AG09319 (cell line): ENCODE measurements at places on chromosomes 5 and 9.

DNA sequence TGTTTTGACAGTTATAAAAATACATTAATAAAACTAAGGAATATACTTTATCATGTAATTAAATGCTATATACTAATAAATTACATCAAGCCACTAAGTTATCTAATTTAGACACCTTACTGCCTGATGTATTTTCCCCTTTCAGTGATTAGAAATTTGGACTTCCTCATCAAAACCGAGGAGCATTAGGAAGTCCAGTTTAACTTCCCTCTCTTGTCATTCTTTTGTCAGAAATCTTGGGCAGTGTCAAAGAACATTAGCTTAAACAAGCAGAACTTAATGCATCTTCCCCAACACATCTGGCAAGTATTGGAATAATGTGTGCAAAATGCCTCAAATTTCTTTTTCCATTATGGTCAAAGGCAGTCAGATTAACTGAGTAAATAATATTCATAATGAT is 81.6 kb downstream of the PLPP1 start:
- no peak for DNase-seq

GRCh38 chr5:88829775-88830174 is 53.2 kb downstream of the MEF2C start:
- DNase-seq: no peak

DNA sequence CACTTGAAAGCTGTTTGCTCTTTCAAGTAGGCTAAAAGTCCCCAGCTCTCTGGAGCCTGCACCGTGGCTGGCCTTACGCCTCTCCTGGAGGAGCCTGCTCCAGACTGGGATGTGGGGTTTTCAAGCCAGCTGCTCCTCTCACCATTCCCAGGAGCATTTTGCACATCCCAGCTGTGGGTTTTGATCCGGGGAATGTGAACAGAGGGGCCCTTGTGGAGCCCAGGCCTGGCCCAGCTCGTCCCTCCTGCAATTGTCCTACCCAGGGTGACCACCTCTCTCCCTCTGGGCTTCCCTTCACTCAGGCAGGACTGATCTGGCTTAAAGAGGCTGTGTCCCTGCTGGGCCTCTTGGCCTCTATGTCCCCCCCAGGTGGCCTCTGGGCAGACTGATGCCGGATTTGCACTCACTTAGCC is 32.5 kb upstream of the TIFAB start:
- DNase-seq: no peak

GRCh38 chr9:21268347-21268657 is 28.5 kb upstream of the IFNA14 start:
- no peak for DNase-seq

DNA sequence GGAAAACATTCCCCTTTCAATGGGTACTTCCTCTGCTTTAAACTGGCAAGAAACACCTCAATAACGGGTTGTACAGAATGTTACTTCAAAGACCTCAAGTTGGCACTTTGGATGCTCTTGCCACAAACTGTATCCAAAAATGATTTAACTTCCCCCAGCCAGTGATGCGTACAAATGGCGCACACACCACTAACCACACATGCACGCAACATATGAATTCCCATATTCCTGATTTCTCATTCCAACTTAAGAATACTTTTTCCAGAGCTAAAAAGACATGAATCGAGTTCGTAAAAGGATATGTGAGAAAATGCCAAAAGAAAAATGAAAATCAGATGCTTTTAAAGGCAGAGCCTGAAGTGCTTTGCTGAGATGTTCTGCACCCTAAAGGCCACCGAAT is 388.0 kb upstream of the PIK3R1 start:
- DNase-seq: no peak

DNA sequence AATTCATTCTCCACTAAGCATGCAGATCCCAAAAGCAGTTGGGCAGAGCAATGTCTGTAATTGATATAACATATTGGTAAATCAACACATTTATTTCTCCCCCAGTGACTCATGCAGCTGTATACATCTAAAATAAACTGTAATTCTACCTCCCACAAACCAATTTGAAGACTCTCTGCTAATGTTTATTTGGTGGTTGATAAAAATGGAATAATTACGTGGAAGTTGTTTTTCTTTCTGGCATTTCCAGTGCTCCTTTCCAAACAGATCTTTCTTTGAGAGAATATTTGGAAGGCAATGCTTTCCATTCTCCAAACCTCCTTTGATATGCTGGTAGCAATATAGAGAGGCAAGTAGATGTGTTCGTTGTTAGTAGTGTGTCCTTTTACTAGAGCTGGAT is 194.7 kb downstream of the CHSY3 start:
- no peak for DNase-seq

GRCh38 chr5:95241635-95242034 is 43.3 kb downstream of the MCTP1 start:
- no peak for DNase-seq

DNA sequence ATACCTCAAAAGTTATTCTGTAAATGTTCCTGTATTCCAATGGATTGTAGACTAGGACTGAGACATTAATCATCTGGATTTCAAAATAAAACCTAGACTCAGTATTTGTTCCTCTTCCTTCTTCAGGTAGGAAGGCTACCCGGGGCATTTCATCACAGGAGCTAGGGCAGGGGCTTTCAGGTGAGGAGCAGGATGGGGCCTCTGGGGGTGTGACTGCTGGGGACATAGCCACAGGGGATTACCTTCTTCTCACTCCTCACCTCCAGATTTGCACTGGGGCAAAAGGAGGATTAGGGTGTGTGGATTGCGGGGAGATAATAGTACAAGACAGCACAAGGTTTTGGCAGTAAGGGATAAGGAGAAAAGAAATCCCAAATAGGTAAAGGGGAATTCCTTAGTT is 37.9 kb upstream of the SRP19 start:
- DNase-seq: no peak

GRCh38 chr5:59704936-59705335 is 188.6 kb downstream of the PDE4D start:
- no peak for DNase-seq

GRCh38 chr9:87147839-87148238 is 200.5 kb upstream of the GAS1 start:
- no peak for DNase-seq
